ENCODE measurements at places on chromosomes 4 and X.

- DNase-seq, result no peak
Observed at GRCh38 chr4:184705692-184706091, 28.2 kb downstream of the CENPU start.

DNA sequence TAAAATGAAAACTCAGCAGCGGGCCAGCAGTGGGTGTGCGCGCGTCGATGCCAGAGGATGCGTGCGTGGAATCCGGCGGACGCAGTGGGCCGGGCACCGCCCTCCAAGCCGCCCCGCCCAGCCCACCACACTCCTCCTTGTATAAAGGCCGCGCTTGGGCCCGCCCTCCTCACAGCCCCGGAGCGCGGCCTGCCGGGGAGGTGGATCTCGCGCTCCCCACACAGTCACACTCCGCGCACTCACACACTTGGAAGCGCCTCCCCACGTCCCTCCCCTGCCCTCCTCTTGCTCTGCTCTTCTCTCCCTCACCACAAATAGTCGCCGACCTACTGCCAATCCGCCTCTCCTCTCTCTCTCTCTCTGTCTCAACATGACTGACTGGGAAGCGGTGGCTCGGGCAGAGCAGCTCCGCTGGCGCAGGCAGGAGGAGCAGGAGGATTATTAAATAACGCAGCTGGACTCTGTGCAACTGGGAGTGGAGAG is at the start of gene CCSER1:
TSS of gene CCSER1 (plus strand) at position 172 of the 483 bp plus-strand sequence.
- no peak for DNase-seq

- no peak for DNase-seq
Observed at GRCh38 chr4:145530189-145530588, 48.5 kb downstream of the SMAD1 start.

DNA sequence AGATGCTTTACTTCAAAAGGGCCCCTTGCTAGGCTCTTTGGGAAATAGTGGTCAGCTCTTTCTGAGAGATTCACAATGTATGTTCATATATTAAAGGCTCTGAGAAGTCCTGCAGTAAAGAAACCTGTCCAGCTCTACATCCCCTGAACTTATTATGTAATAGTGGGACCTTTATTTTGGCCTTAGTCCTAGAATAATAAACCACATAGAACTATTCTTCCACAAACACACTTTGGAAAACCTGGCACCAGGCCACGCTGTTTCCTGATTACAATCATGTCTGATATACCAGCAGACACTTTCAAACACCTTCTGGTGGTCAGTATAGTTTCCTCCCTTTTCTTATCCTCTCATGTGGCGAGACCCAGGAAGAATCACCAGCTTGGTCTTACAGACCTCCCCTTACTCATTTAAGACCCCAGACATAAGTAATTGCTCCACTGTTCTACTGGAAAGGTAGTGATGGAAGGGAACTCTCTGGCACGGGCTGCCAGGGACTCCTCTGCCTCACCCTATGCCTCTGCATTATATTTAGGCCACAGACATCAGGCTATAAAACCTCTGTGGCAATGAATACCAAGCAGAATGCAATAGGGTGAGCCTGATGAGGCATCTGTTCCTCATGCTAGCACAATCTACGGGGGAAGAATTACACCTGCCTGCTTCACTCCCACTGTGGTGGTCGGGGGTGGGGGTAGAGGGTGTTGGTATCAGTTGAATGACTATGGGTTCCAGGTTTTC is 5.7 kb upstream of the PPEF1 start:
- DNase-seq, result no peak

- DNase-seq, result no peak
Observed at GRCh38 chr4:57430726-57431125, 320.5 kb upstream of the IGFBP7 start.

GRCh38 chr4:47155919-47156318 is 124.6 kb downstream of the GABRB1 start:
- no peak for DNase-seq

DNA sequence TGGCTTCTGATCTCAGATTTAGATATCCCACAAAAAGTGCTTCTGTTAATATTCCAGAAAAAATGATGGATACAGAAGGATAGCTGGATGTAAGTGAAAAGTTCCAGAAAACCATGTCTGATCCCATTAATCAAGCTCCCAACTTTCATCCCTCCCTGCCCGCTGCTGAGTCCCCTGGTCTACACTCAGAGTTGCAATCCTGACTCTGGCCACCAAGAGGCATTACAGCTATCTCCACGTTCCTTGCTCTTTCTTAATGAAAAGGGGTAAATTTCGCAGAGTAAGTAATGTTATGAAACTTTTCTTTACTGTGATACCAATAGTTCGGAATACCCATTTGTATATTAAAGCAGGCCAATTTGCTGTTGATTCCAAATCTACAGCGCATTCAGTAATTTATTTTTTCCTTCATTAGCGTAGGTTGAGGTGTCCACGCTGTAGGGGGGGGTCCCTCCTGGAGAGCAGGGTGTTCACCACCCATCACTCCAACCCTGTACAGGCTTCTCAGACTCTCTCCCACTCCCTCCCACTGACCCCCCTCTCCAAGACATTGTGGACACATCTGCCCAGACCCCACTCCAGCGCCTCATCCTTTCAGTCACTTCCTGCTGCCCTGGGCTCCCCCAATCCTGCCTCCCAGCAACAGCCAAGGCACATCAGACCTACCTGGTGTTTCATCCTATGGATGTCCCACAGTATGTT is 55.1 kb downstream of the RAB40A start:
- DNase-seq, result peak; percentile 15

DNA sequence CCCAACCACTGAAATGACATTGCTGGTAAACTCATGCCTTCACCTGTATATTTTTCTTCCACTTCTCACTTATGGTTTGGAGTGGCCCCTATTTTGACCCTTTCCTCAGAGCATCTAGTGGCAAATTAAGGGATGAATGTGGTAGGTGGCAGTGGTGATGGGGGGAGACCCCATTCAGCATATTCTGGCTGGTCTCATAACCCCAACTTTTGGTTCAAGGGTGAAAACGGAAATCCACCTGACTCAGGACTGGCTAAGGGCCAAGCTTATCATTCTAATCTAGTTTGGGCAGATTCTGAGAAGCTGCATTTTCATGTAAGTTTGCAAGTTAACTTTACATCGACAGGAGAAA is 47.0 kb upstream of the NSUN7 start:
- no peak for DNase-seq

GRCh38 chrX:114962209-114962608 is 55.2 kb downstream of the IL13RA2 start:
- no peak for DNase-seq
